Activated CD4-positive, CD25-positive, alpha-beta regulatory T cell (primary cell): ENCODE measurements at places on chromosomes 1 and 21.

GRCh38 chr1:214514819-214515383, 36.5 kb downstream of the PTPN14 start:
- DNase-seq, result no peak

- DNase-seq, result no peak
Measured at GRCh38 chr1:231610388-231610787, 16.2 kb upstream of the DISC1 start.

- no peak for DNase-seq
Measured at GRCh38 chr1:24927988-24928688, 1.9 kb downstream of the RUNX3 start.

DNA sequence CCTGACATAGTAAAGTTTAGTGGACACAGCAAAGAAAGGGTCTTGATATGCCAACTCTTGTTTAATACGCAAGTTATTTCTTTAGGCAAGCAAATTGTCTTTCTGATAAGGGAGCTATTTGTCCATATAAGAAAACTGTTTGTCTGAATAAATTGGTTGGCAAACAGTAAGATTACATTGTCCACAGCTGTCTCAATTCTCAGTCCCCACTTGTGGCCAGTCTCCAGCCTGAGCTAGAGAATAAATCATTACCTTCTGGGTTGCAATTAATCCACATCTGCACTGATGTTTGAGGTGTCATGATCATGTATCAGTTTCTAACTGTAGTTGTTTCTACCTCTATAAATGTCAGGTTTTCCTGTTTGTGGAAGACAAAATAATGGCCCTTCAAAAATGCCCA, 60.0 kb upstream of the TNR start:
- no peak for DNase-seq

GRCh38 chr1:32219022-32219421, 3.1 kb downstream of the TMEM234 start:
- no peak for DNase-seq

GRCh38 chr1:103250441-103250861, 142.1 kb upstream of the COL11A1 start:
- no peak for DNase-seq

GRCh38 chr1:22471610-22472009, 20.0 kb downstream of the ZBTB40 start:
- no peak for DNase-seq

DNA sequence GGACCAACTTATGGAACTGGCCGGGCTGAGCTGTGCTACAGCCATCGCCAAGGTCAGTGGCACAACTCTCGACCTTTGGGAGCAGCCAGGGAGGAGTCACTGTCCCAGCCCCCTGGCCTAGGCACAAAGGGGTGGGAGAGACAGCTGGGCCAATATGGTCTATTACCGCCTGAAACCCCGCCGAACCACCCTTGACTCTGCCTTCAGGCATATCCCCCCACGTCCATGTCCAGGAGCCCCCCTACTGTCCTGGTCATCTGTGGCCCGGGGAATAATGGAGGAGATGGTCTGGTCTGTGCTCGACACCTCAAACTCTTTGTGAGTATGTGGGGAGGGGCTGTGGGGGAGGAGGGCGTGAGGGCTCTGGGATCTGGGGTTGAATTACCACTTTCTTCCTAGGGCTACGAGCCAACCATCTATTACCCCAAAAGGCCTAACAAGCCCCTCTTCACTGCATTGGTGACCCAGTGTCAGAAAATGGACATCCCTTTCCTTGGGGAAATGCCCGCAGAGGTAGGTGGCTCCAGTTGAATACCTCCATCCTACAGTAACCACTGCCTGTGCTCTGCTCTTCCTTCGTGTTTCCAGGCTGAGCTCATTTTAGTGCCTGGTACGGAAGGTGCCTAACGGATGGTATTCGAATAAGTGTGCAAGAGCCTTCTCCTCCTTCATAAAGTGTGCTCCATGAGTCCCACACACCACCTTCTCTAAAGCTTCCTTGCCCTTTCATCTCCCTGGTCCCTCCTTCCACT, 758 bp downstream of the NAXE start:
- no peak for DNase-seq

GRCh38 chr1:55896210-55896609, 681.0 kb upstream of the USP24 start:
- DNase-seq, result no peak

DNA sequence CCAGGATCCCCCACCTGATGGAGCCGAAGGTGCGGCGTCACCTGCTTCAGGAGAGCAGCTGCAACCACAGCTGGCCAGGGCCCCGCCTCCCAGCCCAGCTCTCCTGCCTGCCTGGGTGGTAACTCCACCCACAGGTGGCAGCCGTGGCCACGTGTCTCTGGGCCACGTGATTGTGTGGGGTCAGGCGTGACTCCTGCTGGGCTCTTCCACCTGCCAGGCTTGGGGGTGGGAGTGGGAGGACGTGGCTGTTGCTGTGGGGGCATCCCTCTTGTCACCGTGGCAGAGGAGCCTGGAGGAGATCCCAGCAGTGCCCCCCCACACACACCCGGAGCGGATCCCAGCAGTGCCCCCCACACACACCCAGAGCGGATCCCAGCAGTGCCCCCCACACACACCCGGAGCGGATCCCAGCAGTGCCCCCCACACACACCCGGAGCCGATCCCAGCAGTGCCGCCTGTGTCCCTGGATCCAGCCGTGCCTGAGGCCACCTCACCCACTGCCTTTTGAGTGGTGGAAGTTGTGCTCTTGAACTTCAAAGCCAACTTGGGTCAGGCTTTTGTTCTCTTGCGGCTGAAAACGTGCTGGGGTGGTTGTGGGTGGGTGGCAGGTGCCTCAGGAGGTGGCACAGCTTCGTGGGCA, 32.2 kb downstream of the POFUT2 start:
- no peak for DNase-seq
